ENCODE measurements at places on chromosomes 7 and 10.

GRCh38 chr7:135834266-135834665 is 85.7 kb upstream of the FAM180A start:
- no peak for DNase-seq

DNA sequence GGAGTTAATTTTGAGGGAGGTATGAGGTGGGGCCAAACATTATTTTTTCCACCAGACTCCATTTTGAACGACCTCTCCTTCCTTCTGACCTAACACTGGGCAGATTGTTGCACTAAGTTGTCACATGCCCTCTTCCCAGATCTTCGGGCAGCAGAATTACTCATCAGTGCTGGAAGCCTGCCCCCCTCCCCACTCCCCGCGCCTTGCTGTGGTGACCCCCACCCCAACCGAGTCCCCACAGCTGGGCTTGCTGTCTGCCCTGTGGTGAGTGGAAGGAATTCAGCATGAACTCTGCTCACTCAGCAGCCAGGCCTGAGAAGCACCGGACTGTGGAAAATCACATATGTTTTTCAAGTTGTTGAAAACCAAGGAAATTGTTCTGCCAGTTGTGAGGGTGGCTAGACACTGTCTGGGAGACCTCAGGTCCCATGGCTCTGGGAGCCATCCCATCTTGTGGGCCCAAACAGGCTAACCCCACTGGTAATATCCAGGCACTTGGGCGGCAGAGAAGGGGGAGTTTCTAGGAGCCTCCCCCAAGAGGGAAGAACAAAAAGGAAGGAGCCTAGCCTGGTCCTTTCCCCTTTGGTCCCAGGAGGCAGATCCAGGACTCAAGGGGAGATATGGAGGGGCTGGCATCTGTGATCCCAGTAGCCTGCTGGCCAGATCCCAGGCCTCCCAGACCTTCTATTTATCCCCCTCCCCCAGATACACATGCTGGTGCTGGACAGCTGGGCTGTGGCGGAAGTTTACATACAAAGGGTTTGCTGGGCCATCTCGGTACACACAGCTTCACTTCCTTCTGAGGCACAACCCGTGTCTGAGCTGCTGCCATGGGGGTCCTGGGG is 3.5 kb upstream of the AEBP1 start:
- no peak for DNase-seq

- DNase-seq, result no peak
Observed at GRCh38 chr10:119518936-119519335, 23.6 kb downstream of the RGS10 start.

- DNase-seq, result no peak
Observed at GRCh38 chr7:66974986-66975590, 20.3 kb downstream of the SBDS start.

- DNase-seq, result no peak
Observed at GRCh38 chr10:71838264-71839211, 12.5 kb downstream of the PSAP start.

DNA sequence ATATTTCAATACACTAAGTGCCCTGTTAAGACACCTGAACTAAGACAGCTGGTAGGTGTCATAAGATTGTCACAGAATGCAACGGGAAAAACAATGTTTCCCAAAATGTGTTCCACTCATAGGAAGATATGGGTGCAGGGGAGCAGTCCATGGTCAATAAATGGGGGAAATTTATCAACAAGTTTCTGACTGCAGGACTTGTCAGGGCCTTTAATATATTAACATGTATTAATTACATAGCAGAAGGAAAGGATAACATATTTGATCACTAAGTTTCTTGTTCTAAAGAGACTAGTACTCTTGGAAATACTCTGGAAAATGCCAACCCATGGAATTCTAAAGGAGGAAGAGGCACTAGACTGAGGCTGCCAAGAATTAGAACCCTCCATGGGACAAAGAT is 6.7 kb downstream of the RBP3 start:
- DNase-seq, result no peak

DNA sequence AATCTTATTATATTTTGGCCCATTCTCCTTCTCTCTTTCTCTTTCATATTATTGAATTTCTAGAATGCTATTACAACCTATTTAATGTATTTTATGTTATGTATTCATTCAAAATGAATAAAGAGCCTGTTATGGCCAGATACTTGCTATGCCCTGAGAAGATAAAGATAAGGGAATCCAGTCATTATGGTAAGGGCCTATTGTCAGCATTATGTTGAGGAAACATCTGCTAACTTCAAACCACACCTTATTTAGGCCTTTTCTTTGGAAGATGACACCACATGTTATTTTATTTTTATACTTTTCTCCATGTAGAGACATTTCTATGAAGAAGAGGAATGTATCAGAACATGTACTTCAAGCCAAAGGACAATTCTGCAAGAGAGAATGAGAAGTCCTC is 60.5 kb upstream of the MPP7 start:
- no peak for DNase-seq

DNA sequence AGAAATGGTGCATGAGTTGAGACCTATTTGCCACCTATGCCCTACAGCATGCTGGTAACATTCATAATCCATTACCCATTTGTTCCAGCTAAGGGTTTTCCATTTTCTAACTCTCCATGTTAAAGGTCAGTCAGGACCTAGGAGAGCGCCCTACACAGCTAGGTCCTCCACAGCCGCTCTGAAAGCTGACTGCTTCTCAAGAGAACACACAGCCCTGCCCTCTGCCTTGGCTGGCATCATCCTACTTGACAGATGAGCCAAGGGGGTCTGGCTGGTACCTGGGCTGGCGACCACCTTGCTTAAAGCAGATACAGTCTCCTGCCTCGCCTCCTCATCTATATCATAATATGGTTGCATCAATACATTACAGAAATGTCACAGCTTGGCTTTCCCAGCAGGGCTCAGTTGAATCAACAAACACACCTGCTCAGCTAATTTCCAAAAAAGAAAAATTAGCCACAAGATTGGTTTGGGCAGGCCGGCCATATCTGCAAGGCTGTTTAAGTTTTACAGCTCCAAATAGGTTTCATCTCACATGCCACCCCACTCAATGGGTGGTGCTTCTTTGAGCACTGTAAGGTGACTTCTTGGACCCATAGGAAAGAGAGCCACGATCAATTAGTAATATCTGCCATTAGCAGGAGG is 17.3 kb downstream of the TLL2 start:
- DNase-seq, result no peak
